ENCODE measurements at places on chromosomes 6 and 20.

- DNase-seq, result no peak
Observed at GRCh38 chr20:57306747-57307146, 22.9 kb upstream of the SPO11 start.

DNA sequence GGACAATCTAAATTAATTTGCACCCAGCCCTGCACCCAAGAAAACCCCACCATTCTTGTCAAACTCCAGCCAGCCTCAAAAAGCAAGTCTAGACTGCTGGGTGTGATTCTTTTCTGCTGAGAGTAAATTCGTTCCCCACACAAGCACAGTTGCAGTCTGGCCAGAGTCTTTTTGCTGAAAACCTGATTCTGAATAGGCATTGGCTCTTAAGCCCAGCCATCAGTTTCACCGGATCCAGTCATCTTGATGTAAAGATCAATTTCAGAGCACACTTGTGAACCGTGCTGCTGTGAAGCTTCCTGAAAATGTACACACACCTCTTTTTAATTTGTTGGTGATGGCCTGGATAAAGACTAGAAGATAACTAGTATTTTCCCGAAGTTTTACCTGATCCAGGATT lies 159.4 kb upstream of the GGTLC1 start:
- DNase-seq, result no peak

- no peak for DNase-seq
Observed at GRCh38 chr6:85408039-85408438, 41.8 kb upstream of the NT5E start.

DNA sequence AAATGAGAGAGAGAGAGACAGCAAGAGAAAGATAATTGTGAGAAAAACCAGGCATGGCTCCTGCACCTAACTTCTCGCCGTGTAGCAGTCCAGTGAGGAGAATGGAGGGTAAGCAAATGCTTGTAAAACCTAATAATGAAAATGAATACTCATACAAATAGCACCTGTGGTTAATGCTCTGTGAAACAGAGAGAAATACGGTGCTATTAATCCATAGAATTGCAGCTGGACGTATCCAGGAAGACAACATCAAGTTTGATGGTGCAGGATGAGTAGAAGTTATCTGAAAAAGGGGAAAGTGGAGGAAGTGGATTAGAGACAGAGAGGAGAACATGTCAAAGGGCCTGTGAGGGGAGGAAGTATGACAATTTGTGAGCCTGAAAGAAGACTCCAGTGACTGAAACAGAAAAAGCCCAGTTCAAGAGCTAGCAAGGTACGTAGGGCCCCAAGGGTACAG lies 89.4 kb upstream of the PAK5 start:
- DNase-seq, result no peak

DNA sequence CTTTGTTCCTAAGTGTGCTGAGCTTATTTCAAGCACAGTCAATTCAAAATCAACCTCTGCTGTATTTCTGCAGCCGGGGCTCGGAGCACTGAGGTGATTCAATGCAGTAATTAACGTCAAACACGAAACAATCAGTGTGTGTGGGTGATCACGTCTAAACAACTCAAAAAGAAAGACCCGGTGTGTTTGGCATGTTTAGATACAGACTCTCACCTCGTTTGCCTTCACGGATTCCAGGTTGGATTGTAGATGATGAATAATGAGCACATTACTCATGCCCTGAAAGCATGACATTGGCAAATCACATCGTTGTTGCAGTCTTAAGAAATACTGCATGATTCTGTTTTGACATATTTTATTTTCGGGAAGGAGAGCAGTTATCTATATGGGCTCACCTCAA lies 231.0 kb downstream of the QKI start:
- no peak for DNase-seq

GRCh38 chr20:63320041-63320511 lies 27.1 kb downstream of the COL20A1 start:
- DNase-seq, result no peak

- DNase-seq, result no peak
Observed at GRCh38 chr6:32133786-32134185, 3.7 kb upstream of the FKBPL start.
